ENCODE measurements at places on chromosomes 3 and 15. TPM values are rescaled to one million over a fixed set of nuclear protein-coding genes. Genes with fewer than 3 reads are reported as not detected.

The CEMIP gene
- total RNA-seq: 1.2 TPM

The NKTR gene
- 159 TPM for total RNA-seq

The SLC28A1 gene
- total RNA-seq: not detected

The SLC2A2 gene
- total RNA-seq: not detected

The IQCH gene
- 1.2 TPM for total RNA-seq

The MME gene
- 1.5 TPM for total RNA-seq

The TRH gene
- 0.37 TPM for total RNA-seq

The CLDN18 gene
- not detected for total RNA-seq

DNA sequence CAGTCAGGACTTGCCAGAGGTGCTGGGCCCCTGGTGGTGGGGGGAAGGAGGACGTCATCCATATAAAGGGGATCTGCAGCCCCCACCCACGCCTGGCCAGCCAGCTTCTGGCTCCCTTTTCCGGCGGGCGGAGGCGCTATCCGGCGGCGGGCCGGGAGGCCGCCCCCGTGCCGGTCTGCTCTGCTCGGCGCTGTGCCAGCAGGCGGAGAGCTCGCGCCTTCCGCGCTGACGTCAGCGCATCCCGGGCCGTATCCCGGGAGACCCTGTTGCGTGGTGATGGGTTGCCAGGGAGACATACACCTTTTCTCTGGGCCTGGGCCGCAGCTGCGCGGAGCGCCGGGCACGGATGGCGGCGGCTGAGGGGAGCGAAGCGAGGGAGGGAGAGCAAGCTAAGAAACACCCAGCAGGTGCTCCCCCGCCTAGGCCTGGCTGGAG lies 1.1 kb downstream of the FAM131A start:
- no peaks in the 10 kb centered on the region for H3K27me3 ChIP-seq
- H3K4me1 ChIP-seq: peaks cover 10% of the 10 kb centered on the region
- H3K4me3 ChIP-seq: peak overlapping the region; percentile 8
- peak; percentile 90 for DNase-seq
- H3K36me3 ChIP-seq: no peaks in the 10 kb centered on the region
- peak overlapping the region; percentile 96 for H3K27ac ChIP-seq

DNA sequence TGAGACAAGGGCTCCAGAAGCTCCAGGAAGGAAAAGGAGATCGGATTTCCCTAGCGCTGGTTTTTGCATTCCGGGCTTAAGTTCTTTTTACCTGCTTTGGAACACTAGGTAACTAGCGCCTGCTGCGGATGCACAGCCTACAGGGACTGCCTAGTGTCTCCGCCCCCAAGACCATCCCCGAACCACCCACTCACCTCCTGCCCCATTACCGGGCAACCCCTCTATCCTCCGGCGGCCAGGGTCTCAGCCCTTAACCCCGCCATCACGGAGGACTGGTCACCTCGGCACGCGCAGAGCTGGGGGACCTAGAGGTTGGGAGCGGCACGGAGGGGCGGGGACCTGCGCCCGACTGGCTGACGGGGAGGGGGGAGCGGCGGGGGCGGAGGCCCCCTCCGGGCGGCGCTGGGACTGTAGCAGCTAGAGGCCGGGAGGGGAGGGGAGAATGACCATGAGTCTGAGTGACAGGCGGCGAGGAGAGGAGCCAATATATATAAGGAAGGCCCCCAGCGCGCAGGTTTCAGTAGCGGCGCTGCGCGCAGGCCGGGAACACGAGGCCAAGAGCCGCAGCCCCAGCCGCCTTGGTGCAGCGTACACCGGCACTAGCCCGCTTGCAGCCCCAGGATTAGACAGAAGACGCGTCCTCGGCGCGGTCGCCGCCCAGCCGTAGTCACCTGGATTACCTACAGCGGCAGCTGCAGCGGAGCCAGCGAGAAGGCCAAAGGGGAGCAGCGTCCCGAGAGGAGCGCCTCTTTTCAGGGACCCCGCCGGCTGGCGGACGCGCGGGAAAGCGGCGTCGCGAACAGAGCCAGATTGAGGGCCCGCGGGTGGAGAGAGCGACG lies at the start of gene DLL4:
Gene DLL4 (plus strand): TSS at position 520 of the 839 bp plus-strand sequence. CDS start 329 bp downstream, outside the sequence.
- H3K4me1 ChIP-seq: peaks cover 42% of the 10 kb centered on the region
- H3K4me3 ChIP-seq: peak within 1 kb of the TSS; percentile 29
- peaks cover 21% of the 10 kb centered on the region for H3K27me3 ChIP-seq
- no peaks in the 10 kb centered on the region for H3K36me3 ChIP-seq

DNA sequence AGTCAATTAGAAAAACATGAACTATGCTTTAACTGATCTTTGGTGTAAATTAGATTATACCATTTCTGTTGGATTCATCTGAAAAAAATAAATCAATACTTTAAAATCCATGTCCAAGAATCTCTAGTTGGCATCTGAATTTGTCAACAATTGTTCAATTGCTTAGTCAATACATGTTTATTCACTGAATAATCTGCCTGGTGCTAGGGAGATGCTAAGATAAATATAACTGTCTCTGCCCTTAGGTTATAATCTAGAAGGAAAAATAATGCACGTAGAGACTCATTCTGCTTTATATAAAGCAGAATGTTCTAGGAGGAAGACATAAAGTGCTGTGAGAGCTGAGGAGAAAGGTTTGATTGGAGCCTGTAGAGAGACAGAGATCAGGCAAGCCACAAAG lies 537.2 kb upstream of the IL12A start:
- DNase-seq: no peak
- no peaks in the 10 kb centered on the region for H3K4me1 ChIP-seq
- H3K27me3 ChIP-seq: no peaks in the 10 kb centered on the region

- peak overlapping the region; percentile 76 for H3K4me3 ChIP-seq
- peak overlapping the region; percentile 98 for H3K27ac ChIP-seq
- no peak for DNase-seq
These were observed 171.2 kb downstream of the KLHL25 start for GRCh38 chr15:85623315-85624049.

GRCh38 chr3:88816445-88816844 lies 291.0 kb upstream of the EPHA3 start:
- no peaks in the 10 kb centered on the region for H3K36me3 ChIP-seq
- H3K4me1 ChIP-seq: no peaks in the 10 kb centered on the region
- H3K4me3 ChIP-seq: no peak overlapping the region

- no peaks in the 10 kb centered on the region for H3K4me1 ChIP-seq
- no peak for DNase-seq
- H3K27ac ChIP-seq: no peak overlapping the region
- H3K36me3 ChIP-seq: no peaks in the 10 kb centered on the region
- no peak overlapping the region for H3K4me3 ChIP-seq
- no peaks in the 10 kb centered on the region for H3K27me3 ChIP-seq
These were observed 101.5 kb downstream of the FBXL22 start for GRCh38 chr15:63698692-63699091.

Data from uterus (tissue), 4 donors.